Lower leg skin (tissue), 4 donors: ENCODE measurements at places on chromosomes 13 and 19. TPM values are rescaled to one million over a fixed set of nuclear protein-coding genes. Genes with fewer than 3 reads are reported as not detected.

DNA sequence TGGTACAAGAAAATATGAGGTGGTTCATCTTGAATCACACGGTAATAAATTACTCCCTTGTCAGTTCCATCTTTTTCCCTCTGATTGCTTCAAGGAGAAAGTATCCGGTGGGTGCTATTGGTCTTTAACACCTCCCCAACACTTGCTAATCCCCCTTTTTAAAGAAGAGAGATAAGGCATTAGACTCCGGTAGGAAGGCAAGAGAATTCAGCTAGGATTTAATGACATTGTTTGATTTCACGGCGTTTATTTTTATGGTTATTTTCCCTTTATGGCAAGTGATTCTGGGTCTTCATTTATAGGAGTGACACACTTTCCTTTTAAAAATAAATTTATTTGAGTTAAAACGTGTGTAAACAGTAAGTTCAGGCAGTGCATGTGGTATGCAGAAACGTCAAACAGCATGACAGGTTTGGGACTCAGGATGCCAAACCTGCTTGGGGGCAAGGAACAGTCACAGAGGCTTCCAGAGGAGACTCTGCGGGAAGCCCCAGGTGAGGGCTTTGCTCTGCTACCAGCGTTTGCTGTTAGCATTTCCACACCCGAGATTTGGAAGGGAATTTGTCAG lies 36.5 kb downstream of the TSHZ3 start:
- DNase-seq, result no peak

SPACA4 gene
- total RNA-seq, result not detected

- no peak for DNase-seq
These were observed 109.7 kb upstream of the KLF12 start for GRCh38 chr13:74243637-74244526.

MEIS3 gene
- 1.9 TPM for total RNA-seq

C1QTNF9 gene
- not detected for total RNA-seq

FBXL12 gene
- 25.7 TPM for total RNA-seq

- DNase-seq, result no peak
These were observed 43.3 kb downstream of the ATP11A start for GRCh38 chr13:112733112-112733511.

CAMSAP3 gene
- 174 TPM for total RNA-seq

DNA sequence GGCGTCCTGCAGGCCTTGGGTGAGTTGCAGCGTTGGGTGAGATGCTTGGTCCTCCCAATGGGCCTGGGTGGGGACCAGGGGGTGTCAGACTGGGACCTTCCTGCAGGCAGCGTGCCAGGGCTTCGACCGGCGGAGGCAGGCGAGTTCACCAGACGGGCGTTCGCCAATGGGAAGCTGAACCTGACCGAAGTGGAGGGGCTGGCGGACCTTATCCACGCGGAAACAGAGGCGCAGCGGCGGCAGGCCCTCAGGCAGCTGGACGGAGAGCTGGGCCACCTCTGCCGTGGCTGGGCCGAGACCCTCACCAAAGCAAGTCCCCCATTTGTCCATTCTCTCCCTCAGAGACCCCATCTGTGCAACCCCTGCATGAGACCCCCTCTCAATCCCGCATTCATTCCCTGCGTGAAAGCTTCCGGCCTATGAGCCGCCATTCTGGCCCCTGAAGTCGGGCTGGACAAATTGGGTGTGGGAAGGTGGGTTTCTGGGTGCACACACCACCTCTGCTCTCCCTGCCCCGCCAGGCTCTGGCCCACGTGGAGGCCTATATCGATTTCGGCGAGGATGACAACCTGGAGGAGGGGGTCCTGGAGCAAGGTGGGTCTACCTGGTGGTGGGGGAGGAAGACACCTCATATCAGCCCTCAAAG lies 1.2 kb downstream of the GTPBP3 start:
- no peak for DNase-seq

GRCh38 chr13:113365971-113366588 lies 2.1 kb upstream of the GRTP1 start:
- no peak for DNase-seq

DNA sequence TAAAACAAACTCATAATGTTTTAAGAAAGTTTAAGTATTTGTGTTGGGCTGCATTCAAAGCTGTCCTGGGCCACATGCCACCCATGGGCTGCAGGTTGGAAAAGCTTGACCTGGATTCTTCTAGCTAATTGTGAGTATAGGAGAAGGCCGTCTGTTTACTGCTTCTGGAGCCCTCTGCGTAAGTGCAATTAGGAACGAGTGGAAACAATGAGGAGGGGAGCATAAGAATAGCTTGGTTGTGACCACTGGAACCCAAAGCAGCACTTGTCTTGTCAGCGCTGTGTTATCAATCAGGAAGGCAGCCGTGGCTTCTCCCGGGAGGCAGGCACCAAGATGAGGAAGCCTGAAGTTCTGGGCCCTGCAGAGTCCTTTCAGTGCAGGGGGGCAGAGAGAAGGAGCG lies 110.4 kb upstream of the MBNL2 start:
- DNase-seq, result no peak
